ENCODE measurements at places on chromosomes 7 and 10. TPM values are rescaled to one million over a fixed set of nuclear protein-coding genes. Genes with fewer than 3 reads are reported as not detected.

DNA sequence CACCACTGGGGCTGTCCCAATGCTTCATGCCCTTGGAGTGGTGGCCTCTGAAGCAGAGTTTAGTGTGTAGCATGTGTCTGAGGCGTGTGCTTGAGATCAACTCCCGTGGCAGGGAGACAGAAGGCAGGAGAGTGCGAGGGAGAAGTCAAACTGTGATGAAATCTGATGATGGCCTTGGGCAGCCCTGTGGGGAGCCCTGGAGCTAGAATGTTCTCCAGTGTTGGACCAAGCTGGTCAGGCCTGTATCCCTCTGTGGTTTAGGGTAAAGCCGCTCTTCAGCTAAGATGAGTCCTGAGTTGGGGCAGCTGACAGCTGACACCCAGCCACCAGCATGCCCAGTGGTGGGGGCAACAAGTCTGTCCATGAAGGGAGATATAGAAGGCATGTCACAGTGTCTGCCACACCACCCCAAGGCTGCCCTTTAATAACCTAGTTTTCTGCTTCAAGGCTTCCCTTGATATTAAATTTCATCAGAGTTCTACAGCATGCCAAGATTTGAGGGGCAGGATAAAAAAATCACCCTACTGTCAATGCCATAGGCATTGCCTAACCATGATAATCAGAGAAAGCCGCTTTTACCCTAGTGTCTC is 170.5 kb upstream of the SVIL start:
- no peak for DNase-seq

Gene WDR86
- 0.78 TPM for polyA plus RNA-seq

- no peak for DNase-seq
Observed at GRCh38 chr7:29330136-29330535, 135.6 kb downstream of the CHN2 start.

DNA sequence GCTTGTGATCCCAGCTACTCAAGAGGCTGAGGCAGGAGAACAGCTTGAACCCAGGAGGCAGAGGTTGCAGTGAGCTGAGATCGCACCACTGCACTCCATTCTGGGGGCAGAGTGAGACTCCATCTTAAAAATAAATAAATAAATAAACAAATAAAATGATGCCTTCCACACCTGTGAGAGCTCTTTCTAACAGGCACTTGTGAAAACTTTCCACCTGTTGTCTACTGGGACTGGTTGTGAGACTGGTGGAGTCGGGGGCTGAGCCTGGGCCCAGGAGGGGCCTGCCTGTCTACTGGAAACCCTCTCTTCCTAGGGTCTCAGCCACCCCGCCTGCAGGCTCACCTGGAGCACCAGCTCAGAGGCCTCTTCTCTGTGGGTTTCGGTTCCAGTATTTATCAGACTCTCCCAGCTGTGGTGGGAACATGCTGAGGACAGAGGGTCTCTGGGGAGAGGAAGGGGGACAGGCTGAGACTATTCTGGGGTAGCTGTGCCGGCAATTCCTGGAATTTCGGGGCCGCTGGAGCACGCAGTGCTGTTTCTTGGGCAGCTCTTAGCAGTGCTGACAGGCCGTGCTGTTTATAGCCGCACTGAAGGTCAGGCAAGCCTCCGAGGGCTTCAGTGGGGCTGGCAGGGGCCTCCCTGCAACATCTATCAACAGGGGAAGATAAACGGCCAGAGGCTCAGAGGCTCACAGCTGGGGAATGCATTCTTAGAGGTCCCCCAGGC is 3.8 kb downstream of the LDB3 start:
- no peak for DNase-seq

DNA sequence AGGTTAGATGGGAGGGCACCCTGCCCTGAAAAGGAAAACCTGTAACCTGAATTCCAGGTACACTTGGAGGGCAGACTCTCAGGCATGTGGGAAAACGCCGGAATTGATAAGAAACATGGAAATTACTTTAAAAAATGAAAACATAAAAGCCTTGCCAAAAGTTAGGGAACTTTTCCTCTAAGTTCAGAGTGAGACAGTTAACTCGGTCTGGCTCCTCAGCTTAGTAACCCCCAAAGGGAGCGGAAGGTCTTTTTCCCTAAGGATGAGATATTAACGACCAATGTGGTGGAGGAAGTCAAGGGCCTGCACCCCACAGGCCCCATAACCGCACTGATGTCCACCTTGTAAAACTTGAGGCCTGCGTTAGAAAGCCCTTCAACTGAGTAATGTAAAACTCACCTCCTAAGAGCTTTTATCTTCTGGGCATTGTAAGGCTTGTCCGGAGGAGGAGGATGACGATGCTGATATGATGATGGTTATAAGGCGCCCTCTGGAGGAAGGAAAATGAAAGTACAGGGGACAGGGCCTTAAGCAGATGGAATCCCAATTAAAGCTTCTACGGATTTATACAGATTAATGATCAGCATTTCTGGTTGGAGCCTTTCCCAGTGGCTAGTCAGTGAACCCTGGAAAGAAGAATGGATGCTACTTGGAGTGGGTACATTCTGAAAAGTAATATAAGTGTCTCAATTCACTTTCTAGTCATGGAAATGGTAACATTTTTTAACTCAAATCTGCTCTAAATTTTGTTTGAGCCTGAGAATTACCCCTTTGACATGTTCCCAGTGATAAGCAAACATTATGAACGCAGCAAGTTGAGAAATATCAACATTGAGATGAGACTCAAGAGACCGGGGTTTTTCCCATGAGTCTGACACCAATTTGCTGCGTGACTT is 694 bp downstream of the COL1A2 start:
- DNase-seq, result no peak

- DNase-seq, result no peak
Observed at GRCh38 chr10:19014034-19014433, 34.6 kb upstream of the MALRD1 start.

DNA sequence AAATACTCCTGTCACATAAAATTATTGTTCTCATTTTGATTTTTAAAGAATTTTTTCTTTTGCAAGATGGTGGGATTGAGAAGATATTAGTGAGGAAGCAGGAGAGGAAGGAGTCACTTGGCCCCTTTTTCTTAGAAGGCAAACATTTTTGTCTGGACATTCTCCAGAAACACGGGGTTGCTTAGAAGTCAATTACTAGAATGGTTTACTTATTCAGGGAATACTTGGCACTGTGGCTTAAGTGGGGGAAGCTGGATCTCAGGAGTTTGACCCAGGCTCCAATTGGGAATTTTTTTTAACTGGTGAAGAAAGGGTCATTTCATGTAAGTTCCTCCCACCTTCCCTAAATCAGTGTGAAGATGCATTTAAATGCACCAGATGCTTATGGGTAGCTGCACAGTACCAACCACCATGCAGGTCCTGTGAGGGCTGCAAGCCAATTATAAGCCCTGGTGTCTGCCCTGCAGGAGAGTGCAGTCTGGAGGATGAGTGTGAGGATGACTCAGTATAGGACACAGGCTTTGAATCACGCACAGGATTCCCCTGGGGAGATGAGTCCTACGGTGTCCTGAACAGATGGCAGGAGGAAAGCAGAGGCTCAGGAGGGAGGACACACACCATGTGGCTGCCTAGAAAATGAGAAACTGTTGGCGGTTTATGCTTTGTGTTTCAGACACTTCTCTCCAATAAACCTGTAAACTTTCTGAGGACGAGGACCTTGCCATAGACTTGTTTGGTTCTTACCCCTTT is 299.1 kb downstream of the PLXNA4 start:
- no peak for DNase-seq

Gene GNGT1
- polyA plus RNA-seq, result not detected

DNA sequence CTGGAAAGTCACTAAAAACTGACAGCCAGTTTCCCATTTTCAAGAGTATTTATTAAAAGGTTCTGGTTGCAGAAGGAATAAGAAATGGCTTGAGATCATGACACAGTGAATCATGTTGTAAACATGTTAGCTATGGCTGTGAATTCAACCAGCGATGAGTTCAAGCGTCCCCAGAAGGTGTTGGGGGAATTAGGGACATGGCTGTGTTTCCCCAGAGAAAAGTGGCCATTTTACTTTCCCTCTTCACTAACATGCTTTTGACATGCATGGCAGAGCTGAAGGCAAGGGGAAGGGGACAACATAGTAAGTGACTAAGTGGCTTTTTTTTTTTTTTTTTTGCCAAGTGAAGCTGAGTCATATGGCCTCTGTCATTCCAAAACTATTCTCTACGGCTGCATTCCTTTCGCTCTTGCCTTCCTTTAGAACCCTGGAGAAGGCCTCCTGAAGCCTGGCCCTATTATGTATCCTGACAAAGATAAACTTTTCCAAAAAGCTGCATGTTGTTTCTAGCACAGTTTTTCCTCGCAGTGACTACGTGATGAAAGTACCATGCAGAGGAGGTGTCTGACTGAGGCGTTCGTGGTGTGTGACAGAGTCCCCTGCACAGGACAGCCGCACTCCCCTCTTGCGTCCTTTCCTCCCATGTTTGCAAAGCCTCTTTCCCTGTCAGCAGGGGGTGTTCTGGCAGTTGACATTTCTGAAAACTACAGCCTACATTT is 46.9 kb downstream of the EGFR start:
- no peak for DNase-seq

Gene UCMA
- not detected for polyA plus RNA-seq

All from liver (tissue), 10 donors.